ENCODE measurements at places on chromosomes 1 and 21.

DNA sequence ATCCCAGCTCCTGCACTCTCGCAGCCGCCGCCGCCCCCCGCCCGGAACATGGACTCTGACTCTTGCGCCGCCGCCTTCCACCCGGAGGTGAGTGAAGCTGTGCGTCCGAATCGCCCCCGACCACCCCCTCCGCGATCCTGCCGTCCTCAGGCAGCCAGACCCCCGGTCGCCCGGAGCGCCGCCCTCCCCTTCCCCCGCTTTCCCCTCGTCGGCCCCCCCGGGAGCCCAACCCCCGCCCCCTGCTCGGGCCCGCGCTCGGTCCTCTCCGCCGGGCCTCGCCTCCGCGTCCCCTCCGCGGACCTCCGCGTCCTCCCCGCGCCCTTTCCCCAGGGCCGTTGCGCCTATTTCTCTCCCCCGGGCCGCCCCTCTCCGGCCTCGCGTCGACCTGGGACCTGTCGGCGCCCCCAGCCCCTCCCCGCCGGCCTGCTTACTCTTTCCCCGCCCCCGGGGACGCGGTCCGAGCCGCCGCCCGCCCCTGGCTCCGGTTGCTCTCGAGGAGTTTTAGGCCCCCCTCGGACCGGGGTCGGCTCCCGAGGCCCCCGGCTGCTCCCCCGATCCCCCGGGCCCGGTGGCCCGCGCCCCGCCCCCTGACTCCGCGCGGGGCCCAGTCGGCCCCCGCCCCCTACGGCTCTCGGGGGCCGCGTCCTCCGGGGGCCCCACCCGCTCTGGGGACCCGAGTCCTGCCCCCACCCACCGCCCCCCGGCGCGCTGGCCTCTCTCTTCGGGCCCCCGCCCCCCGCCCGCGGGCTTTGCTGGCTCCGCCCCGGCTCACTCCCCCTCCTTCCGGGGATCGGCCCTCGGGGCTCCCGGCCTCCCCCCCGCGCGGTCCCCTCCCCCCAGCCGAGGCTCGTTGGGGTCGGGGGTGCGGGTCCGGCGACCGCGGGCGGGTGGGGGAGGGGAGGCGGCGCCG is 743 bp downstream of the PHF13 start:
- no peak for DNase-seq

DNA sequence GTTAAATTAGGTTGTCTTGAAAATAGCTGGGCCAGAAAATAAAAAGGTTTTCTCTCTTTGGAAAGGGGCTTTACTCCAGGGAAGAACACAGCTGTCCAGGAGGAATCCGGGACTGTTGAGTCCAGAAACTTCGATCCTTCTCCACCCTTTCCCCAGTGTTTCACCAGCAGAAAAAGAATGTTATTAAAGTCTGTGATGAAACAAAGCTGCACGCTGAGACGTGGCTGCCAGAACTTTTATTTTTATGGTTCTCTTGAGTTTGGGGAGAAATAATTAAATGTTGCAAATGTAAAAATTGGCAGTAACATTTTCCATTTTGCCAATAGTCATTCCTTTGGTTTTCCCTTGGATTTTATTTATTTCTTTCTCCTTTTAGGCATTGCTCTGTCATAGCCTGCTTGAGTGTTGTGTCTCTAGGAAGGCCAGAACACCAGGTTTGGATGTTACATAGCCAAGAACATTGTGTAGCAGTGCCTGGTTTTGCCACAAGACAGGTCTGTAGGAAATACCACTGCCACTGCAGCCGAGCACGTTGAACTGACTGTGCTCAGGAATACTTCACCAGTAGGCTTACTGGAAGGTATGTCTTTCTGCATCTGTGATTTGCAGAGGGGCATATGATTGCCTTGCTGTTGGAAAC is 87.4 kb downstream of the ROR1 start:
- DNase-seq = no peak

GRCh38 chr1:87926921-87927320 is 598.2 kb downstream of the LMO4 start:
- DNase-seq = no peak

- no peak for DNase-seq
Observed at GRCh38 chr21:36915696-36916245, 50.7 kb downstream of the HLCS start.

DNA sequence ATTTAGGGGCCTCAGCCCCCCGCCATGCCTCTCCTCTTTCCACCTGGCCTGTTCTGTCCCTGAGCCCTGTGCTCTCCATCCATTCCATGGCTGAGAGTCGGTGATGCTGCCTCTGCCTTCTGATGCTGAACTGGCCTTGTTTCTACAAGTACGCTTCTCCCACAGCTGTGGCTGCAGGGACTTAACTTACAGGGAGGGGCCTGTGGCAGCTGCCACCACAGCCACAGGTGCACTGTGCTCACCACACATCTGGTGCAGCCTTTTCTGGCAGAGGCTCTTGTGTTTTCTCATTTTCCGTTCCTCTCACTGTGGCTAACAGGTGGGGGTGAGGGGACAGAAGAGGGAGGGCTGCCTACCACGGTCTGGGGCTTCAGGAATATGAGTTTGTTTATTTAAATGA is 4.2 kb downstream of the FMO1 start:
- no peak for DNase-seq

- no peak for DNase-seq
Observed at GRCh38 chr1:30335389-30335996, 387.9 kb downstream of the MATN1 start.

DNA sequence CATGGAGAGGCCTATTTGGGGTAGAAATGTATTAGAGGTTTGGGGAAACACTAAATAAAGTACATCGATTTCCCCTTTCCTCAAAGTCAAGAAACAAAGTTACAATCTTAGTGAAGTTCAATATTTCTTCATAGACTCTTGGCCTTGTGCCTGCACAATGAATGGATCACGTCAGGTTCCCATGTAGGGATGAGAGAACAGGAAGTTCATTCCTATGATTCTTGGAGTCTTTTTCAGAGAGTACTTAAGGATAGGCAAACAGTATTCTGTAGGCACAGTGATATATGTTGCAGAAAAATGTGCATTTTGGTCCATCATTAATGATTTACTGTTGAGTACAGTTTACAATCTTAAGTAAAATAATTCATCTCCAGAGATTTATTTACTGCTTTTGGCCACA is 275.5 kb downstream of the RGS7 start:
- no peak for DNase-seq

Data from nucleus accumbens (tissue), 56 donors.